ENCODE measurements at places on chromosomes 2 and 18. TPM values are rescaled to one million over a fixed set of nuclear protein-coding genes. Genes with fewer than 3 reads are reported as not detected.

Gene HMSD
- not detected for total RNA-seq

Gene TRAPPC8
- total RNA-seq: 57.1 TPM

Gene TNS1
- total RNA-seq: 196 TPM

Gene FBXO36
- total RNA-seq: 3.1 TPM

Measured in tongue (tissue), 3 donors.